ENCODE measurements at places on chromosomes 2 and 18.
A peak's percentile ranks its signal among the peaks of the same experiment; 100 is the strongest.

DNA sequence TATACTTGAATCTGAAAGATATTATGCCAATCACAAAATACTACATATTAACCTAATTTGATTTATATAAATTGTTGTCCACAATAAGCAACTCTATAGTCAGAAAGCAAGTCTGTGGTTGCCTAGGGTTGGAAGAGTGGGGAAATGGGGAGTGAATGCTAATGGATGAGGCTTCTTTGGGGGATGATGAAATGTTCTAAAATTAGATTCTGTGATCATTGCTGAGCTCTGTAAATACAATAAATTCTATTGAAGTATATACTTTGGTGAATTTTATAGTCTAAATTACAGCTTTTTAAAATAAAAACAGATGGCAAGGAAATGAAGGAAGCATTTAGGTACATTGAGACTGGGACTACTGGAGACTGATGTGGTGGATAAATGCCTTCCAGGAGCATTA lies 275.5 kb downstream of the MBD2 start:
- DNase-seq, result no peak

- DNase-seq, result no peak
These were observed 35.3 kb downstream of the MMADHC start for GRCh38 chr2:149552226-149552625.

GRCh38 chr18:74514860-74515495 lies 18.8 kb downstream of the CNDP2 start:
- no peak for DNase-seq

DNA sequence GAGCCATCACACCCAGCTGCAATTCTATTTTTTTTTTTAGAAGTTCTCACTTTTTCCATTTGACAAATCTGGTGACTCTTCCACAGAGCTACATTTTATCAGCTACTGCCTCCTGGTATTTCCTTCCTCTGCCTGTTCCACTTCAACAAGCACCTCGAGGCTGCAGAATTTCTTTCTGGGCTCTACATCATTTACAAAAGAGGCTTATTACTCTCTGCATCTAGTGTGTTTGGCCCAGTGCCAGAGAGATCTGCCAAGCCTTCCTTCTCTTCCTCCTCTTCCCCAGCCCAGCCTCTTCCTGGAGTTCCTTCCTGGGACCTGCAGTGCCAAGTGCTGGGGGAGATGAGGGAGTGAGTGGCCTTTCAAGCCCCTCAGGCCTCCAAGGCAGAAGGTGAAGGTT lies 119.6 kb upstream of the ITGA6 start:
- DNase-seq, result peak; percentile 38

DNA sequence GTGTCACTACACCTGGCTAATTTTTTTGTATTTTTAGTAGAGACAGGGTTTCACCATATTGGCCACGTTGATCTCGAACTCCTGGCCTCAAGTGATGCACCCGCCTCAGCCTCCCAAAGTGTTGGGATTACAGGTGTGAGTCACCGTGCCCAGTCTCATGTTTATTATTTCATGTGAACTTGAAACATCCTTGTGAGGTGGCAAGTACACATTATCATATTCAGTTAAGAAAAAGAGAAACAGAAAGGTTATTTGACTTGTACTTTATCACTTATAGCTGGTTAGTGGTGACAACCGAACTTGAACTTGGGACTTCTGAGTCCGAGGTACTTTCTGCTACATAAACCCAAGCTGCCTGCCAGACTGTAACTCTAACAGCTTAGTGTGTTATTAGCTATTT lies 24.4 kb downstream of the ABHD3 start:
- DNase-seq, result no peak

DNA sequence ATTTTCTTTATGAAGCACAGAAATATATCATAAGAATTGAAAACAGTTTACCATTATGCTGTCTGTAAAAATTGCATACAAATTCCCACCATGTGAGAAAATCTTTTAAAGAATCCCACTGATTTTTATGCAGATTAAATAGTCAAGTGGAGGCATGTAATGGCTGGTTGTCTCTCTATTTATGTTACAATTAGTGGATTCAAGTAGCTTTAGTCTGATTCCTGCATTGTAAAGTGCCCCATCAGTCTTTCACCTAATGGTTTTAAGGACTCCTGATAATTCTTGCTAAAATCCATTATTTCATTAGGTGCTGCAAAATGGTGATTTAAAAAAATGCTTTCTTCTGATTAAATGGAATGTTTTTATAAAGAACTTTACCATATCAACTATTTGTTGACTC lies 148.4 kb upstream of the MYO3B start:
- DNase-seq, result no peak

DNA sequence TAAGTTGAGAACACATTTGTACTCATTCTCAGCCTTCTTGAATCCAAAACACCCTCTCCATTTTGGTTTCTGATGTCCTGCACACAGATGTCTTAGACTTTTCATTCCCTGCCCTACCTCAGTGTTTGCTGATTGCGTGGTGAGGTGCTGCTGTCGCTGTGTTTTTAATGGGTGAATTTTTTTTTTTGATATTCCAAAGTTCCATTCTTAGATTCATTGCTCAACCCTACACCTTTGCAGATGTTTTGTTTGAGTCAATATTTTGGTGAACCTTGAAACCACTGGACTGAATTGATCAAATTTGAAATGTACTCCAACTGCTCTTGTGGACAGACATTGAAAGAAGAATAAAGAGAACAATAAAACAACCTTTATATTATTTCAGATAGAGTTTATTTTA lies 130.4 kb upstream of the DSEL start:
- DNase-seq, result no peak
